H1 (cell line): ENCODE measurements at places on chromosomes 5 and 9. TPM values are rescaled to one million over a fixed set of nuclear protein-coding genes. Genes with fewer than 3 reads are reported as not detected.

DMRT3 gene
- 0.05 TPM in 1 of 2 replicates, not detected in the other for polyA plus RNA-seq

SHC3 gene
- polyA plus RNA-seq, result 1.2 and 1.4 TPM in 2 replicates

CDO1 gene
- 29.5 and 47.1 TPM in 2 replicates for polyA plus RNA-seq

ACSL6 gene
- polyA plus RNA-seq, result 2.3 and 3.4 TPM in 2 replicates

ACOT12 gene
- 0.29 and 0.31 TPM in 2 replicates for polyA plus RNA-seq

RMND5B gene
- polyA plus RNA-seq, result 90.2 and 106 TPM in 2 replicates

ASPN gene
- not detected in 2 replicates for polyA plus RNA-seq

C9orf50 gene
- polyA plus RNA-seq, result not detected in 2 replicates

SLC6A3 gene
- 0.86 and 0.91 TPM in 2 replicates for polyA plus RNA-seq

CBY3 gene
- polyA plus RNA-seq, result 0.38 and 0.39 TPM in 2 replicates

SOX30 gene
- 0.24 and 0.35 TPM in 2 replicates for polyA plus RNA-seq

HK3 gene
- not detected in 2 replicates for polyA plus RNA-seq

CACNA1B gene
- 1.5 and 2.6 TPM in 2 replicates for polyA plus RNA-seq

GPR107 gene
- 13.5 and 19.3 TPM in 2 replicates for polyA plus RNA-seq

PSAT1 gene
- 204 and 233 TPM in 2 replicates for polyA plus RNA-seq

GRXCR2 gene
- not detected in 2 replicates for polyA plus RNA-seq

ADAM19 gene
- polyA plus RNA-seq, result 6.5 and 7.3 TPM in 2 replicates

STARD4 gene
- 10.4 and 10.8 TPM in 2 replicates for polyA plus RNA-seq
